ENCODE measurements at places on chromosomes 2 and 18. TPM values are rescaled to one million over a fixed set of nuclear protein-coding genes. Genes with fewer than 3 reads are reported as not detected.

GPR75 gene
- total RNA-seq = 1.3 TPM

OR6B2 gene
- not detected for total RNA-seq

SETBP1 gene
- 6.4 TPM for total RNA-seq

DOK1 gene
- 20.9 TPM for total RNA-seq

SERPINB3 gene
- not detected for total RNA-seq

LRP1B gene
- total RNA-seq = 0.13 TPM

RFTN2 gene
- 9.8 TPM for total RNA-seq
